ENCODE measurements at places on chromosomes 16 and 17.

- no peak for DNase-seq
Measured at GRCh38 chr17:37820995-37821713, 76.3 kb upstream of the HNF1B start.

GRCh38 chr16:883340-883739, 82.8 kb upstream of the GNG13 start:
- DNase-seq, result no peak

DNA sequence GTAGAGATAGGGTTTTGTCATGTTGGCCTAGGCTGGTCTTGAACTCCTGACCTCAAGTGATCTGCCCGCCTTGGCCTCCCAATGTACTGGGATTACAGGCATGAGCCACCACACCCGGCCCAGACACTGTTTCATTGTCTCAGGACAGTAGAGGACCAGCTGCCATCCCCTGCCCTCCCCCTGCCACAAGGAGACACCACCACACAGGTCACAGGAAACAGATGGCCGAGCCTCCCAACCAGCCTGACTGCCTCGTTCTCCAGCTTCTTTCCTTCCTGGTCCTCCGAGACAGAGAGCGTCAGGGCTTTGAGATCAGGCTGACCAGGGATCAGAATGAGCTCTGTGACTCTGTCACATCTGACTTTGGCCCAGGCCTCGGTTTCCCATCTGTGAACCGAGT, 20.8 kb upstream of the RNPS1 start:
- DNase-seq, result no peak

DNA sequence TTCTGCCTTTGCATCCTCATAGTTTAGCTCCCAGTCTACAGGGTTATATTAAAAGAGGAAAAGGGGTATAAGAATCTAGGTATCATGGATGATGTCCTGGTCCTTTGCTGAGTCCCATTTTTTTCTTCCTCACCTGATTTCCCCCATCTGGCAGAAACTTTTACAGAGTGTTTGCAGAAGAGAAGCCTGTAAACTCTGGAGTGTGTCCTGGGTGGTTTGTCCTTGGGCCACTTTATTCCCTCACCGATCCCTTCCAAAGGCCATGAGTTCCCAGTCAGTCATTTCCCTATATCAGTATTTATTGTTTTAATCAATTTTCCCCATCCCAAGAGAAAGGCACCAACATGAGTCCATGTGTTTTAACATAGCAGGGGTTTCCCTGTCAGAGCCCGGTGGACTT, 638.2 kb downstream of the WWOX start:
- no peak for DNase-seq

Data from lower leg skin (tissue), 4 donors.